ENCODE measurements at places on chromosomes 16 and 17. TPM values are rescaled to one million over a fixed set of nuclear protein-coding genes. Genes with fewer than 3 reads are reported as not detected.

GRCh38 chr17:33438139-33438538, 145.0 kb upstream of the ASIC2 start:
- DNase-seq: no peak

DNA sequence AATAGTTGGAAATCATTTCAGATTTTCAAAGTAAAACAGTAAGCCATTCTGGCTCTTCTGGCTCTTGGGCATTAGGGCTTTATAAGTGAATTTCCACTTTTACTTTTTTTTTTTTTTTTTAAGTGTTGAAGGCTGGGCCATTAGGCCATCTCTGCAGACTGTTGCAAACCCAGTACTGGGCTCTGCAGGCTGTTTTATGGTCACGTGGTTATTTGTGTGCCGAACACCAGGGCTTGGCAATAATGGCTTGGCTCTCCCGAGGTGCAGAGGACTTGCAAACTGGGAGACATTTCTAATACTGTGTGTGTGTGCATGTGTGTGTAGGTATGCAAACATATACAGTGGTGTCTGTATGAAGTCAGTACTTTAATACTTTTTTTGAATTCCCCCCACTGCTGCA, 194.9 kb upstream of the CDH5 start:
- peak; percentile 27 for DNase-seq

DNA sequence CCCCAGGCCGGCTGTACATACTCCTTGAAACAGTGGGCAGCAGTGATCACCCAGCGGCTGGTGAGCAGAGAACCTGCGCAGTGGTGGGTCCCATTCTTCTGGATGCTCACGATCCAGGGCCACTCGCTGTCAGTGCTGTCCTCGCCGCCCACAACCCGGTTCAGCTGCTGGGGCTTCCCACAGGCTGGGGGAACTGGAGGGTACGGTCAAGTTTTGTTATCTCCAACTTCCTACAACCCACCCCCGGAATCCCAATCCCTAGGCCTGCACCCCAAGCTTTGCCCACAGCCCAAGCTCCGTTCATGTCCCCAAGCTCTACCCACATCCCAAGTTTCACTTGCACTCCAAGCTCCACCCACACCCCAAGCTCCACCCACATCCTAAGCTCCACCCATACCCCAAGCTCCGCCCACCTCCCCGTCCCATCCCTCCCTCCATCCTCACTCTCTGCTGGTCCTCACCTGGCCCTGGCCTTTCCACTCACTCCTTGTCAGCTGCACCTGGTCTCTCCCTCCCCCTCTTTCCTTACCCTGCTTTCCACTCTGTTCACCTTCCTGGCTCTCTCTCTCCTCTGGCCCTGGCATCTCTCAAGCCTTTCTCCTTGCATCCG, 1.8 kb downstream of the PRSS22 start:
- no peak for DNase-seq

GRCh38 chr16:71626858-71627213, 852 bp downstream of the MARVELD3 start:
- peak; percentile 62 for DNase-seq

- DNase-seq: no peak
These were observed 1.4 kb downstream of the YPEL2 start for GRCh38 chr17:59332749-59333377.

DNA sequence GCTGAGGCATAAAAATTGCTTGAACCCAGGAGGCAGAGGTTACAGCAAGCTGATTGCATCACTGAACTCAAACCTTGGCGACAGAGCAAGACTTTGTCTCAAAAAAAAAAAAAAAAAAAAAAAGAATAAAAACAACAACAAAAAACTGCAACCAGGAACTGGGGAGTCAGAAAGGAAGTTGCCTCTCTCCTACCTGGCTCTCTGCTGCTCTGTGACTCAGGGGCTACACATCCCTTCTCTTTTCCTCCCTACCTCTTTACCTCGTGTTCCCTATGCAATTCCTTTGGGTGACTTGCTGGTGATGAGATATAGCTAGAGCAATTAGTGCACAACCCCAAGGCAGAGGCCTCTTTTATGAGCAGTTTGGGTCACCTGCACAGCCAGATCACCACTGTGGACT, 95.9 kb downstream of the ABCC1 start:
- DNase-seq: no peak

DNA sequence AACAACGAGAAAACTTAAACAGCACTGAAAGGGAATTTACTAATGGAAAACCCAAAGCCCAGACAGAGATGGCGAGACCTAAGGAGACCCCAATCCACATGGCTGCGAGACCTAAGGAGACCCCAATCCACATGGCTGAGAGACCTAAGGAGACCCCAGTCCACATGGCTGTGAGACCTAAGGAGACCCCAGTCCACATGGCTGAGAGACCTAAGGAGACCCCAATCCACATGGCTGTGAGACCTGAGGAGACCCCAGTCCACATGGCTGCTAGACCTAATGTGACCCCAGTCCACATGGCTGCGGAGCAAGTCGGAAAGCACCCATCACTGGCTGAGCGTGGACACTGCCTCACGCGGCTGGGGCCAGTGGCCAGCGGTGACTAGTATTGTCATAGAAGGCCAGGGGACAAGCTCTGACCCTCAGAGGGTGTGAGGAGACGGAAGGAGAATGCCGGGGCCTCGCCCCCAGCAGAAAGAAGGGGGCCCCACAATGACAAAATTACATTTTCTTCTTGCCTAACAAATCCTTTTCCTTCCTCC, 241.8 kb downstream of the C16orf95 start:
- no peak for DNase-seq

DNA sequence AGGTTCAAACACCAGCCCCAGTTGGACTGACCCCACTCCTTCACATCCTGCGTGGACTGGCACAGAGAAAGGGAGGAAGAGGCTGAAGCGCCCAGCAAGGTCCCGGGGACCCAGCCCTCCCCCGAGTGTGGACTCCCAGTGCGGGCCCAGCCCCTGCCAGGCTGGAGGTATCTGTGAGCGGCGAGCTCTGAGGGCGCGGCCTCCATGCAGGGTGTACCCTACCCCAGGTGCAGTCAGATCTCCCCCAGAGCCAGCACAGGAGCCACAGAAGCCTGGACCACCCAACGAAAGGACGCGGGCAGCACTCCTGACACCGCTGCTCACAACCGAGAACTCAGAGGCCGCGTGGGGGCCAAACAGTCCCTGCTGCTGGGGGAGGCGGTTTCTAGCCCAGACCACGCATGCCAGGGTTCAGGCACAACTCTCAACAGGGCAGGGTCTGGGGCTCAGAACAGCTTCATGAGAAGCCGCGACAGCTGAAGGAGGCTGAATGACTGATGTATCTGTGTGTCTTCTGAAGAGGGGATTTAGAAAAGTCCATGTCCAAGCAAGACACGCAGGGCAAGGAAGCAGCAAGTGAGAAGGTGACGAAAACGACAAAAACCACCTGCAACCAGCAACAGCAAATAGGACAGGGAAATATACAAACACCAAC, 8.5 kb downstream of the SLC38A10 start:
- DNase-seq: no peak

DNA sequence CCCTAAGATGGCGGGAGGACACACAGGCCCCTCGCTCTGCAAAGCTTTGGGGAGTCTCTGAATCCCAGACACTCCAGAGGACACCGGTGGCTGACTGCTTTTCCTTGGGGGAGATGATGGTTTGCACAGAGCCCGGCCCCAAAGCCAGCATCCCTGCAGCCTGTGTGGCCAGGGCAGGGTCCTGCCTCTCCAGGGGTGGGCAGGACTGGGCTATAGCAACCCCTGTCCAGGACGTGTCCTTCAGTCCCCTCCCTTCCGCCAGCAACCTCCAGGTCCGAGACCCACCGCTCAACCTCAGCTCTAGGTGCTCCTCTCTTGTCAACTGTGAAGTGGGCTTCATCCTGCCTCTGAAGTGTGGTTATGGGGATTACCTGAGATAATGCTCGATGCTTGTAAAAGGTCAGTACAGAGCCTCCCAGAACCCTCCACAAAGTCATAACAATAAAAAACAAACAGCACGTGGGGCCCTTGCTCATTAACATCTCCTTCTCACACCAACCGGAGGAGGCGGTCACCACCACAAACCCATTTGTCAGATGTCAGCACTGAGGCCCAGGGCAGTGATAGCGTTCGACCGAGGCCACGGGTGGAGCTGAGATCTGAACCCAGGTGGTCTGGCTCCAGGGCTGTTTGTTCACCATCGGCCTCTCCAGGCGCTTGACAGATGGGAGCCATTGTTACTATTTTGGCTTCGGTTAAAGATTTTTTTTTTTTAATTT, 304.8 kb downstream of the IRF8 start:
- no peak for DNase-seq

GRCh38 chr17:83121921-83122820, 42.8 kb downstream of the METRNL start:
- no peak for DNase-seq

DNA sequence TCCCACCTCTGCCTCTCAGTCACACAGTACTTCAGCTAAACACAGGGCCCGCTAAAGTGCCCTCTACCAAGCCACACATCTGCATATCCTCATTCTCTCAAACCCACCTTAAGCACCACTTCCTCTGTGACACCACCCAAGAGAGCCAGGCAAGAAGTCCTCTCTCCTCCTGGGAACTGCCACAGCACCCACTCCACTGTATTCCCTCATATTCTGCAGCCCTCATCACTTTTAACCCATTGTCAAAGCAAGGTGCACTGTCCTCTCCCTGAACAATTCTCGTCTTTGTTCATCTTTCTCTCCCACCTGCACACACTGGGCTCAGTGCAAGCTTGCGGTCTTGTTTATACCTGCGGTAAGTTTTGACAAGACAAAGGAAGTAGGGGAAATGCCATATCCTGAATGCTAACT, 13.6 kb downstream of the CHD9 start:
- no peak for DNase-seq

- no peak for DNase-seq
These were observed 118.5 kb upstream of the ZNF267 start for GRCh38 chr16:31754998-31755615.

DNA sequence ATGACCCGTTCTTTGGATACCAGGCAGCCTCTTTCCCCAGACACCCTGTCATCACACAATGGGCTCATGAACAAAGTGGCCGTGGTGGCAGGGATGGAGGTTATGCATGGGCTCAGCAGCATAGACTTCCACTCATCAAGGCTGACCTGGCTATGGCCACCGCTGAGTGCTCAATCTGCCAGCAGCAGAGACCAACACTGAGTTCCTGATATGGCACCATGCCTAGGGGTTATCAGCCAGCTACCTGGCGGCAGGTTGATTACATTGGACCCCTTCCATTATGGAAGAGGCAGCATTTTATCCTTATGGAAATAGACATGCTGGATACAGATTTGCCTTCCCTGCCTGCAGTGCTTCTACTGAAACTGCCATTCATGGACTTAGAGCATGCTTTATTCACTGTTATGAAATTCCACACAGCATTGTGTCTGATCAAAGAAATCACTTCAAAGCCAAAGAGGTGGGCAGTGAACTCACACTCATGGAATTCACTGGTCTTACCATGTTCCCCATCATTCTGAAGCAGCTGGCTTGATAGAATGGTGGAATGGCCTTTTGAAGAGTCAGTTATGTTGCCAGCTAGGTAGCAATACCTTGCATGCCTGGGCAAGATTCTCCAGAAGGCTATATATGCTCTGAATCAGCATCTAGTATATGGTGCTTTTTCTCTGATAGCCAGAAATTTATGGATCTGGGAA, 160.6 kb downstream of the PRKCB start:
- no peak for DNase-seq

DNA sequence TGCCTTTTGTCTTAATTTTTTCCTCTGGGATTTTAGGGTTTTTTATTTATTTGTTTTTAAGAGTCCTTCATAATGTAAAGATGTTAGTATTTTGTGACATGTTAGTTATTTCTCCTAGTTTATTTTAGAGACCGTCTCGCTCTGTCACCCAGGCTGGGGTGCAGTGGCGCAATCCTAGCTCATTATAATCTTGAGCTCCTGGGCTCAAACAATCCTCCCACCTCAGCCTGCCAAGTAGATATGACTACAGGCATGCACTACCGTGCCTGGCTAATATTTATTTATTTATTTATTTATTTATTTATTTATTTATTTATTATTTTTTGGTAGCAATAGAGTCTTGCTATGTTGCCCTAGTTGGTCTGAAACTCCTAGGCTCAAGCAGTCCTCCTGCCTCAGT, 37.4 kb upstream of the ARHGAP17 start:
- no peak for DNase-seq

DNA sequence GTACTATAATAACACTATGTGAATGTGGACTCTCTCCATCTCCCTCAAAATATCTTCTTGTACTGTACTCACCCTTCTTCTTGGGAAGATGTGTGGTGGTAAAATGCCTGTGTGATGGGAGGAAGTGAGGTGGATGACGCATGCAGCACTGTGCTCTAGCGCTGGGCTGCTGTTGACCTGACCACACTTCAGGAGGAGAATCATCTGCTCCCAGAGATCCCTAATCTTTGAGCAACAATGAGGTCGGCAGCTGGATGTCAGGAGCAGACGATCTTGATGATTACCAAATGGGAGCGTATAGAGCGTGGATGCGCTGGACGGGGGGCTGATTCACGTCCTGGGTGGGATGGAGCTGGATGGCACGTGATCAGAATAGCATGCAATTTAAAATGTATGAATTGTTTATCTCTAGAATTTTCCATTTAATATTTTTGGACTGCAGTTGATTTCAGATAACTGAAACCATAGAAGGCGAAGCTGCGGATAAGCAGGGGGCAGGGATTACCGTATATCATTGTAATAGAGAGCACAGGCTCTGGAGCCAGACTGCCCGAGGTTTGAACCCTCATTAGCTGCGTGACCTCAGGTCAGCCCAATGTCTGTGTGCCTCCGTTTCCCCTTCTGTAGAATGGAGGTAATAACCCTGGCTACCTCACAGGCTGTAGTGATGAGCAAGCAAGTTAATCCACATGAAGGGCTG, 23.7 kb upstream of the CYLD start:
- DNase-seq: no peak

DNA sequence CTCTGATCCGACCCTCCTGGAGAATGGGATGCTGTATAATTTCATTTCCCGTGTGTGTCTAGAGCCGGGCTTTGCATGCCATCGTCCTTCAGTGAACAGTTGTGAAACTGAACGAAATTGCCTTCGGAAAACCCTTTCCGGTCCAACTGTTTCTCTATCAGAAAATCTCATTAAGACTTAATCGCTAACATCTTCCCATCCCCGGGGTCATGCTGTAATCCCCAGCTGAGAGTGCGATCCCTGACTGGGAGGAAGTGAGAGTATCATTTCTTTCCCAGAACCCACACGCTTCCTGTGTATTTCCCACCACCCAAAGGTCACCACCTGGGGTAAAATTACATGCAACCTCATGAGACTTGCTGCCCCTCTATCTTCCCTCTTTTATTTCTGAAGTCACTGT, 75.6 kb upstream of the RBFOX1 start:
- DNase-seq: no peak

Gene SLFN13
- total RNA-seq: 1.6 TPM

Gene C17orf113
- 0.06 TPM for total RNA-seq

Gene MT1H
- 358 TPM for total RNA-seq

Gene SOCS1
- total RNA-seq: 1.0 TPM

Gene CDC6
- 0.42 TPM for total RNA-seq

Gene RHBDL1
- total RNA-seq: 0.55 TPM

All from right lobe of liver (tissue), 6 donors.